ENCODE measurements at places on chromosomes 5 and 9. TPM values are rescaled to one million over a fixed set of nuclear protein-coding genes. Genes with fewer than 3 reads are reported as not detected.
A peak's percentile ranks its signal among the peaks of the same experiment; 100 is the strongest.

DNA sequence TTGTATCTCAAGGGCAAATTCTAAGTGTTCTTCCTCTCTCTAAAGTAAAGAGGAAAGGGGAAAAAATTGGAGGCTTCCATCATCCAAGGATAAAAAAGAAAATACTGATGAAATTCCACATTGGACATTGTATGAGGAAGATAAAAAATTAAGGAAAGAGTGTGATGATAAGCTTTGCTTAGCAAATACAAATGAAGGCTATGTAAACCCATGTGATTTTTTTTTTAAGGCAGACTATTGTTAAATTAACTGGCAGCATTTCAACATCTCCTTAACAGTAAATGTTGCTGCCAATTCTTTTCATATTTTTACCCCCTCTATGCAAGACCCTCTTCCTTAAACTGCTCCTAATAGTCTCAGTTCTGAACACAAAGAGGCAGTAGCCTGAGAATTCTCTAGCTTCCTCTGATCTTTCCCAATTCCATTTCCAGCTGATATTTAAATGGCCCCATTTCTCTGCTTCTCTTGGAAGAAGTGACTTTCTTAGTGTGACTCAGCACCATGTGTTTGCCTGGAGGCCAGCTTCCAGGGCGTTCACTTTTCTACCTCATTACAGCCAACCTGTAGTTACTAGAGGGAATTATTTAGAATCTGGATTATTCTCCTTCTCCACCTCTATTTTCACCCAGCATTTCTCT is 159.7 kb downstream of the TLE1 start:
- no peaks in the 10 kb centered on the region for H3K36me3 ChIP-seq
- H3K27me3 ChIP-seq: no peaks in the 10 kb centered on the region
- no peak for DNase-seq
- H3K4me3 ChIP-seq: no peak overlapping the region

- no peak for DNase-seq
- peaks cover 72% of the 10 kb centered on the region for H3K4me1 ChIP-seq
- H3K36me3 ChIP-seq: no peaks in the 10 kb centered on the region
- H3K27ac ChIP-seq: no peak overlapping the region
These were observed 3.1 kb downstream of the RNF38 start for GRCh38 chr9:36396985-36397384.

DNA sequence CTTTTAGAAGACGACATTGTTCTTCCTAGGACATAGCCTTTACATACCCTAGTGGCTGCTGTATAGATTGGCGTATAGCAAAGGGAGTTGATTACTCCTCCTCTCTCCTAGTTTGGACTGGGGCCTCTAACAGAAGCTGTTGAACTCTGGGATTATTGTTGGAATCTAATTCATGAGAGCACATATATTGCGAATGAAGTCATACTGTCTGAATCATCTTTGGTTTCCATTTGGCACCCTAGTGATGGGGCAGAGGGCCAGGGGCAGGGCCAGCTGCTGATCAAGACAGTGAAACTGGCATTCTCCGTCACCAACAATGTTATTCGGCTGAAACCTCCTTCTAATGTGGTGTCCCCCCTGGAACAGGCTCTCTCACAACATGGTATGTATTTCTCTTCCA is 40.3 kb downstream of the NUP188 start:
- no peaks in the 10 kb centered on the region for H3K27me3 ChIP-seq
- no peak for DNase-seq
- no peaks in the 10 kb centered on the region for H3K4me1 ChIP-seq
- no peak overlapping the region for H3K4me3 ChIP-seq
- peaks cover 52% of the 10 kb centered on the region for H3K36me3 ChIP-seq

- H3K4me3 ChIP-seq: no peak overlapping the region
- no peak overlapping the region for H3K27ac ChIP-seq
- no peaks in the 10 kb centered on the region for H3K27me3 ChIP-seq
- DNase-seq: no peak
- no peaks in the 10 kb centered on the region for H3K36me3 ChIP-seq
These were observed 72.4 kb downstream of the UGCG start for GRCh38 chr9:111969061-111969460.

DNA sequence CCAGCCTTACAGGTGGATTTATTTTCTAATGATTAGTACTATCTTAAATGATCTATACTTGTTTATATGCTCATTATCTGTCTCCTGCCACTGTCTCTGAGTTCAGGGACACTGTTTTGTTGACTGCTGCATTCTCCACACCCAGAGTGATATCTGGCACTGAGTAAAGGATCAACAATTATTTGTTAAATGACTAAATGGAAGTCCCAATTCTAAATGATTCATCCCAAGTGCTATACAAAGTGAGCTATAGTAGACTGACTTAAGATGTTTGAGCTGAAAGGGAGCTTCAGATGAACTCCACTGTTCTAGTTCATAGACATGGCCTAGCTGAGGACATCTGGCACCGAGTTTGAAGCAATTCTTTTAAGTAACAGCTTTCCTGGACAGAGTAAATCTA is 40.5 kb downstream of the ITGA2 start:
- no peak for DNase-seq
- no peaks in the 10 kb centered on the region for H3K36me3 ChIP-seq
- no peak overlapping the region for H3K27ac ChIP-seq
- no peaks in the 10 kb centered on the region for H3K27me3 ChIP-seq
- peaks cover 16% of the 10 kb centered on the region for H3K4me1 ChIP-seq

DNA sequence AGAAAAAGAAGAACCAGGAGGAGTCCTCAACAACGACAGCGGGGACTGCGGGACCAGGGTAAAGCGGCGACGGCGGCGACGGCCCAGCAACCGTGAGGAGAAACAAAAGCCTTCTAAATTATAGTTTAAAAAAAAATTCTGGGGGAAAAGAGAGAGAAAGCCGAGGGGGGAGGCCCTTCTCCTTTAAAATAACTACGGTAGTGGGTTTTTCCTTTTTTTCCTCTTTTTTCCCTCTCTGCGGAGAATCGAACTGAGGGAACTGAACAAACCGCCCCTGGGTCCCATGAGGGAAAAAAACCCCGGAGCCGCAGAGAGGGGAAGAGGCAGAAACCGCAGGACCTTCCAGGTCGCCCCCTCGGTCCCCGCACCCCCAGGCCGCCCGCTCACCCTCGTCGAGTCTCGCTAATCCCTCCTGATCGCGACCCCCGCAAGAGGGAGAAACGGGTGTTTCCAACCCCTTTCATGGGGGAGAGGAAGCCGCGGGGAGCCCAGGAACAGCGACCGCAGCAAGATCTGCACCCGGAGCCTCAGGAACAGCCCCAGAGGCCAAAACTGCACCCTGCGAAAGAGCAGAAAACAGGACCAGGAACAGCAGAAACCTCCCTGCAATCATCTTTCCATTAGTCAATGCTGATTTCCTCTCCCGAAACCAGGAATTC is 453 bp downstream of the CPEB4 start:
- DNase-seq: no peak
- peak overlapping the region; percentile 68 for H3K27ac ChIP-seq
- H3K4me3 ChIP-seq: peak overlapping the region; percentile 52
- H3K4me1 ChIP-seq: peaks cover 82% of the 10 kb centered on the region
- no peaks in the 10 kb centered on the region for H3K27me3 ChIP-seq
- H3K36me3 ChIP-seq: no peaks in the 10 kb centered on the region

DNA sequence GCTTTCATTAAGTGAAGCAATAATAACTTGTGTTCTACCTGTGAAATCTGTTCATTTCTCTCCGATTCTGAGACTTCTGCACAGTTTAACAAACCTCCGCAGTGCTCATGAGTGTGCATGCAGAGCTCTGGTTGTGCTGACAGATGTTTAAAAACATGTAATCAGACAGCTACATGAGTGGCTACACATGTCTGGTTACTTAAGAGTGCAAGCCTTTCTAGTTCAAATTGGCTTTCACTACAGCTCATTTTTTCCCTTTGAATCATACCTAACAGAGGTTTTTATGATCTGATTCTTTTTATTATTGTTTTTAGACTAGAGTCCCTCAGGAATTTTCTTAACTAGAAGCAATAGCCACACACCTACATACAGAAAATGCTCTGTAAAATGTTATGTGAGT is 310.2 kb downstream of the ARRDC3 start:
- no peaks in the 10 kb centered on the region for H3K27me3 ChIP-seq
- H3K27ac ChIP-seq: no peak overlapping the region
- no peaks in the 10 kb centered on the region for H3K4me1 ChIP-seq
- DNase-seq: no peak

DNA sequence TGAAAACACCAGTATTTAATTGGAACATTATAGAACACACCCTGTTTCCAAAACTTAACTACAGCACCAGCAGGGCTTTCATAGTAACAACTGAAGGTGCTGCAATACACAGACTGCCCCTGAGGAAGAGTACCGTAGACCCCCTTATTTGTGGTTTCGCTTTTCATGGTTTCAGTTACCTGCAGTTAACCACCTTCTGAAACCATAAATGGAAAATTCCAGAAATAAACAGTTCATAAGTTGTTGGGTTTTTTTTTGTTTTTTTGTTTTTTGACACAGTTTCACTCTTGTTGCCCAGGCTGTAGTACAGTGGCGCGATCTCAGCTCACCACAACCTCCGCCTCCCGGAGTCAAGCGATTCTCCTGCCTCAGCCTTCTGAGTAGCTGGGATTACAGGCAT is 9.5 kb upstream of the GLDC start:
- no peak overlapping the region for H3K4me3 ChIP-seq
- H3K27me3 ChIP-seq: no peaks in the 10 kb centered on the region
- no peak overlapping the region for H3K27ac ChIP-seq

DNA sequence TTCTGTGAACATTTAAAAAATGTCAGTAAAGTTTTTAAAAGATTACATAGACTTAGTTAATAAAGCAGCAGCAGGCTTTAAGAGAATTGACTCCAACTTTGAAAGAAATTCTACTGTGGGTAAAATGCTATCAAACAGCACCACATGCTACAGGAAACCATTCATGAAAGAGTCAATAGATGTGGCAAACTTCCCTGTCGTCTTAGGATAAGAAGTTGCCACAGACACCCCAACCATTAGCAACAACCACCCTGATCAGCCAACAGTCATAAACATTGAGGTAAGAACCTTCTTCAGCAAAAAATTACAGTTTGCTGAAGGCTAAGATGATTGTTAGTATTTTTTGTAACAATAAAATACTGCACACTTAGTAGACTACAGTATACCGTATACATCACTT is 278.2 kb downstream of the CSNK1G3 start:
- DNase-seq: no peak
- no peaks in the 10 kb centered on the region for H3K27me3 ChIP-seq
- no peaks in the 10 kb centered on the region for H3K36me3 ChIP-seq
- no peak overlapping the region for H3K4me3 ChIP-seq

- no peak overlapping the region for H3K4me3 ChIP-seq
- no peak for DNase-seq
- no peaks in the 10 kb centered on the region for H3K27me3 ChIP-seq
- no peaks in the 10 kb centered on the region for H3K4me1 ChIP-seq
- H3K36me3 ChIP-seq: no peaks in the 10 kb centered on the region
These were observed 227.3 kb upstream of the NMUR2 start for GRCh38 chr5:152632360-152632759.

DNA sequence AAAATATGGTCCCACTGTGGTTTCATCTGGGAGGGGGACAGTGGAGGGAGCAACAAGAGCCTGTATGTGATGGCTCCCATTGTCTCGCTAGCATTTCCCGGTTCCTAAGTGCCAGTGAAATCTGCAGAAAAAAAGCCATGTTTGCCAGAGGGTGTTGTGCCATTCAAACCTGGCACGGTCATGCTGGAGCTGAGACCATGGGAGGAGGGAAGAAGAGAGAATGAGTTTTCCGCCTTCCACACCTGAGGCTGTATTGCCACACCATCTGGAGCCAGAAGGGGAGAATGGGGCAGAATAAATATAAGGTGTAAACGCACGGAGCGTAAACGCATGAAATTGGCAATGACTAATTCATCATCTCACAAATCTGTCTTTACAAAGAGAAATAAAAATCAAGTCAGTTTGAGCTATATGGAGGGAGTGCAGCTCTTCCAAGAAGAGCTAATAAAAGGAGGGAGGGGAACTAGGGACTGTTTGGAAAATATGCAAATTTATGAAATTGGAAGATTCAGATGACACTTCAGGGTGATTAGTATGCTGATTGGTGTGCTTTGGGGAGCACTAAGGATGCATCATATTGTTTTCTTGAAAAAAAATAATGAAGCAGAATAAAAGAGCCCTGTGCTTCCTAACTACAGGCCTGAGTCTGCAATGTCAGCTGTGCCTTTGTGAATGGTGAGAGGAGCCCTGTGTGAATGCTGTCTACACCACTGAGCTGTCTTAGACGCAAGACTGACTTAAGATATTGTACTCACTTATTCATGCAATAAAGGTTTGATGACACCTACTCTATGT is 237.9 kb downstream of the NSG2 start:
- H3K27ac ChIP-seq: no peak overlapping the region
- no peaks in the 10 kb centered on the region for H3K36me3 ChIP-seq
- H3K4me3 ChIP-seq: no peak overlapping the region
- H3K4me1 ChIP-seq: no peaks in the 10 kb centered on the region

- no peaks in the 10 kb centered on the region for H3K36me3 ChIP-seq
- no peaks in the 10 kb centered on the region for H3K4me1 ChIP-seq
- no peak overlapping the region for H3K4me3 ChIP-seq
- no peak overlapping the region for H3K27ac ChIP-seq
- H3K27me3 ChIP-seq: no peaks in the 10 kb centered on the region
These were observed 125.3 kb downstream of the SLC24A2 start for GRCh38 chr9:19663570-19663969.

DNA sequence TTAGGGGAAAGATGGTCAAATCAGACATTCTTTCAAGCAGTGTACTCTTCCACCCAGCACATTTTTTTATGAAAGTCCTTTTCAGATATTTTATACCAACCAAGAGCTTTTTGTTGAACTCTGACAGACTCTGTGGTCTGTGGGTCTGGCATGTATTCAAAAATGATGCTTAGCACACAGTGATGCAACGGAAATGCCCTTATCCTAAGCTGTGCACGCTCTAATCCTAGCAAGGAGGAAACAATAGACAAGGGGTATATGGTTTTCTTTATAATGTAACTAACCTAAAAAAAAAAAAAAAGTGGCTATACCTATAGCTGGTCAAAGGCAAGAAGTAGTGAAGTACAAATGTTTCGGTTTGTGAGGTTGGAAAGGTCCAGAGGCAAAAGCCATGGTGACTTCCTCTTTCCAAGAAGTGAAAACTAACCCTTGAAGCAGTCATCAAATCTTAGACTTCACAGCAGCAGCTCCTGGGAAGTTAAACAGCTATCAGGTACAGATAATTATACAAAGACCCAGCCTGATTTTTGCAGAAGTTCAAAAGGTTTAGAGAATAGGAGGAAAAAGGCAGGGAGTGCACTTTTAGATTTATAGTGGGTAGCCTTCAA is 82.5 kb downstream of the SEMA6A start:
- H3K36me3 ChIP-seq: no peaks in the 10 kb centered on the region
- H3K27ac ChIP-seq: no peak overlapping the region
- H3K4me3 ChIP-seq: no peak overlapping the region
- peaks cover 8% of the 10 kb centered on the region for H3K4me1 ChIP-seq
- no peaks in the 10 kb centered on the region for H3K27me3 ChIP-seq

GRCh38 chr5:157671592-157672330 is 428 bp downstream of the C5orf52 start:
- no peaks in the 10 kb centered on the region for H3K36me3 ChIP-seq
- no peak for DNase-seq
- H3K4me1 ChIP-seq: peaks cover 13% of the 10 kb centered on the region
- H3K27ac ChIP-seq: no peak overlapping the region
- H3K27me3 ChIP-seq: no peaks in the 10 kb centered on the region

- no peak for DNase-seq
- H3K4me1 ChIP-seq: no peaks in the 10 kb centered on the region
These were observed 55.7 kb upstream of the CARTPT start for GRCh38 chr5:71663191-71663969.

Gene PDE6A
- total RNA-seq: not detected

Gene CORO2A
- total RNA-seq: 8.6 TPM

Gene SH3RF2
- total RNA-seq: not detected

Gene OBP2B
- not detected for total RNA-seq

Gene PCDHGA10
- 0.25 TPM for total RNA-seq

Gene PLPP7
- total RNA-seq: not detected
